ENCODE measurements at places on chromosomes 11 and 22.

- DNase-seq = no peak
Measured at GRCh38 chr11:57815877-57816276, 54.3 kb downstream of the CTNND1 start.

- DNase-seq = no peak
Measured at GRCh38 chr11:62458212-62459002, 39.6 kb downstream of the SCGB1A1 start.

DNA sequence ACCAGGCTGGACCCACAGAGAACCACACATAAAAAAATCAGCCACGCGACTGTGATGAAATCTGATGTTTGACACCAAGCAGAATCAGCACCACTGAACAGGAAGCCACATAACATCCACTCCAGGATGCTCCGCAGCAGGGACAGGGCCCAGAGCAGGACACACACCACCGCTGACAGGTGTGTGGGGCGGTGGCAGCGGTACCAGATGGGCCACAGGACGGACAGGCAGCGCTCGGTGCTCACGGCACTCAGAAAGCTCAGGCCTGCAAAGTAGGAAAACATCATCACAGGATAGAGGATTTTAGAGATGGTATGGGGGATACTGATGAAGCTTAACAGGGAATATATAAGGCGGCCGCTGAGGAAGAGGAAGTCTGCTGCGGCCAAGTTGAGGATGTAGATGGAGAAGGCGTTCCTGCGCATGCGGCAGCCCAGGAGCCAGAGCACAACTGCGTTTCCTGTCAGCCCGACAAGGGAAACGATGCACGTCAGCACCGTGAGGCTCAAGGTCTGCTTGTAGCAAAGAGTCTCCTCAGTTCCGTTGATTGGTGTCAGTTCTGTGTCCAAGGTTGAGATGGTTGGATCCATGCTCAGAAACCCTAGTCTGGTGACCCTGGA, 4.9 kb downstream of the MRGPRX1 start:
- DNase-seq = no peak

GRCh38 chr11:68822546-68822945, 19.2 kb downstream of the CPT1A start:
- DNase-seq = no peak

DNA sequence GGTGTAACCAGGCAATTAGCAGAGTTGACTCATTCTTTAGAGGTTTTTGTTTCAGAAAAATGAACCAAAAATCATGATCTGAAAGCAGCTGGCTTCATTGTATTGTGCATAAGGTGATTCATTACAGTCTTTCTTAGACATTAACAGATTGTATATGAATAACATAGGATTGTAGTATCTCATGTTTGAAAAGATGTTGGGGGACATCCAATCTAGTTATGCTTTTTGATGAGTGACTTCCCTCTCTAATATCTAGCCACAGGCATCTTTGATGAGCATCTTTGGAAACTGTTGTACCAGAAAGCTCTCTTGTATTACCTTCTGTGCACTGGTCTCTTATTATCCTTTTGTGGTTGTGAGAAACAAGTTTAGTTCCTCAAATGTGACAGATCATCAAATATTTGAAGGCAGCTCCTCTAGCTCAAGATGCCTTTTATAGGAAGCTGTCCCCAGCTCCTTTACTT, 8.3 kb downstream of the GRK3 start:
- no peak for DNase-seq

GRCh38 chr11:62353841-62354240, 16.6 kb downstream of the ASRGL1 start:
- DNase-seq = no peak

- DNase-seq = no peak
Measured at GRCh38 chr11:69969890-69970784, 108.0 kb upstream of the ANO1 start.

- no peak for DNase-seq
Measured at GRCh38 chr11:65793144-65793581, 6.3 kb downstream of the OVOL1 start.

DNA sequence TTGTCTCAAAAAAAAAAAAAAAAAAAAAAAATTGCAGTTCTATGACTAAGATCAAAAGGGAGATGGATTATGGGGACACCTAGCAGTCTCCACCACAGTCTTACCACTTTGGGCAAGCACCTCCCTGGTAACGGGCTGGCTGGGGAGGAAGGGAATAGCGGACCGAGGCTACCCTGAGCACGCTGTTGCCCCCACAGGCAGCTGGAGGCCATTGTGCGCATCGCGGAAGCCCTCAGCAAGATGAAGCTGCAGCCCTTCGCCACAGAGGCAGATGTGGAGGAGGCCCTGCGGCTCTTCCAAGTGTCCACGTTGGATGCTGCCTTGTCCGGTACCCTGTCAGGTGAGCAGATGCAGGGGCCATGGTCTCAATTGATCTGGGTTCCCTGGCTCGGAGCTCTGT, 21.2 kb downstream of the MCM5 start:
- no peak for DNase-seq

Data from GM04503 (cell line).